NCI-H1048 (cell line): ENCODE measurements at places on chromosomes 16 and 17.

DNA sequence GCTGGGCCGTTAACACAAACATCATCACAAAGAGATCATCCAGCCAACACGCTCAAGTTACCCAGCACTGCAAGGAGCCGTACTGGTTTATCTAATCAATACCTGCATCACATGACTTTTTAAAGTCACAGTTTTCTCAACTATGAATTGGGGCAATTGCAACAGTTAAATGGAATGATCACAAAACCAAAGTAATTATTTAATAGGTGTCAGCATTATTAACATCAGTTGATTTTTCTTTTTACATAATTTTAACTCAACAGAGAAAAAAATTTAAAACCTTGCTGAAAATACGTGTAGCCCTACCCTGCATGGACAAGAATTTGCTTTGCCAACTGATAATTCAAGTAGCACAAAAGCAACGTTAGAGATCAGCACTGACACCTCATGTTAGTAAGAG, 95.7 kb upstream of the SOX9 start:
- DNase-seq = no peak

DNA sequence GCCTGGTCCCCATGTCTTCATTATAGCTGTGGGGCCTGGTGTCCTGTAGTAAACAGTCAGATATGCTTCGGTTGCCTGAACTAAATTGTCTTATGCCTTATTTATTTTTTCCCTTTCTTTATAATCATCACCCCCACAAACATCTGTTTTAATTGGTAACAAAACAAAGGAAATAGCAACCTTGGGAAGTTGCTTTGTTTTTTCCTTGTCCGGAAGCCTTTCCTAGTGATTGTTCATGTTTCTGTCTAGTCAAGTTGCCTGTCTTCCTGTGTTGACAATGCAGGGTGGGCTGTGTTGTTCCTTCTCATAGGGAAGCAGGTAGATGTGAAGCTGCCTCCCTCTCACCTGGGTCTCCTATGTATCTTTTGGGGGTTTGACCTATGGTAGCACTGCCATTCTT, 16.7 kb downstream of the PGS1 start:
- no peak for DNase-seq

- no peak for DNase-seq
Observed at GRCh38 chr17:15023589-15024336, 241.4 kb downstream of the PMP22 start.

DNA sequence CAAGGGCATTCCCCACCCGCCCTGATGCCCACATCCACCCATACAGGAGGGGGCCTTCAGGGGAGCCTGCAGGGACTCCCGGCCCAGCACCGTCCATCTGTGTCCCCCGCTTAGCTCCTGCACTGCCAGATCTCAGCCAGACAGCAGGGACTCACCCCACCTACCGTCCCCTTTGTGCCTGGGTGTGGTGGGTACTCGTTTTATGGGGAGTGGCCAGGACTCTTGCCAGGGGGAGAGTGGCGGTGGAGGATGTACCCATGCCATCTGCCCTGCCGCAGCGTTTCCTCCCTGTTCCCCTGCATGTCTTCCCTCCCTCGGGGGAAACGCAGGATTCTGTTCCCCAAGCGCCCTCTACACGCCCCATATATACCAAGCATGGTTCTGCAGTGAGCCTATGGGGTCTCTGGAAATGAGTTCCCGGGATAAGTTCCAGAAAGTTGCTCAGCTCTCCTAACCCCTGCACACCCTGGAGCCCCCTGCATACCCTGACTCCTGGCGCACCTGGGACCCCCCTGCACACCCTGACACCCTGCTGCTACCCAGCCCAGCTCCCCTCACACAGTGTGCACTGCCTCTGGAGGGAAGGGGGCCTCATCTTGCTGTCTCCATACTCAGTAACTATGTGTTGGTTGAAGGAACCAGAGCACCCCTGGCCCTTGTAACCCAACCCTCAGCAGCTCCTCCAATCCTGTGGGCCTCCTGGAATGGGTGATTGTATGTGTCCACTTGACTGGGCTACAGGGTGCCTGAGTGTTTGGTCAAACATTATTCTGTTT, 4.2 kb upstream of the MAFG start:
- no peak for DNase-seq

DNA sequence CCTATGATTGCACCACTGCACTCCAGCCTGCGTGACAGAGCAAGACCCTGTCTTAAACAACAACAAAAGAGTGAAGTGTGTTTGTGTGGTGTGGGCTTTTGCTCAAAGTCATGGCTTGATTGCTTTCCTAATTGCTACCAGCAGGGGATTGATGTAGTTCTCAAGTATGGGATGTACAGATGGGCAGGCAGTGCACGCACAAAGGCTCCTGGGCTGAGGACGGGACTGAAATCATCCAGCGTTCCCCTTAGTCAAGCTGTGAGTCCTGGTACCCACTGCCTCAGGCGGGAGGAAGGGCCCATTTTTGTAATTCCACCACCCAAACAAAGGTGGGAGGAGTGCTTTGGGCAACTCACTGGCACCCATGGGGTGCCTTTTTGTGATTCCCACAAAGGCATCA, 47.3 kb downstream of the GDE1 start:
- no peak for DNase-seq

GRCh38 chr17:72931635-72932034, 160.9 kb downstream of the SLC39A11 start:
- no peak for DNase-seq

DNA sequence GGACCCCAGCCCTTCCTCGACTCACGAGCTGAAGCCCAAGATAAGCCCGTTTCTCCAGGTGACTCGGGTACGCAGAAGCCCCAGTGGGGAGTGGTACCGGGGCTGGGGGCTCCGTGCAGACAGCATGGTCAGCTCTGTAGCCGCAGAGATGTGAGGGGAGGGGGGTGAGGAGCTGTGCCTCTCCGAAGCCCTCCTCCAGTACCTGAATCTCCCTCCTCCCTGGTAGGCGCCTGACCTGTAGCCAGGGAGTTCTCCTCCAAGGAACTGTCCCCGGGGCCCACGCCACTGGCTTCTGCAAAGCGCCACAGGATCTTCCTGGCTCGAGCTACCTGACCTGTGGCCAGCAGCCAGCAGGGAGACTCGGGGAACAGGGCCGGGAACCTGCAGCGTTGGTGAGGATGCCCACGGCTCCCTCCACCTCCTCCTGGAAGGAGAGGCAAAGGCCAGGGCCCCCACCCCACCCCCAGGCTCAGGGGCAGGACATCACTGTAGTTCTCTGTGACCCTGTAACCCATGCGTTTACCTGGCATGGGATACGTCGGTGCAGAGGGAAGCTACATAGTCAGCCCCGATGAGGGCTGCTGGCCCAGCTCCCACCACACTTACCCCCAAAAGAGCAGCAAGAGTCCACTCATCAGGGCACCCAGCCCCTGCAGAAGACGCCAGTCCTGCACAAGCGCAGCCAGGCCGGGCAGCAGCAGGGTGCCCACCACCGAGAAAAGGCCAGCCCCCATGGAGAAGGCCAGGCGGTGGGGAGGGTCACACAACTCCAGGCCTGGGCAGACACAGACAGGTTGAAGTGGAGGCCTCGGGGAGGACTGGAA, 1.7 kb downstream of the SLC22A31 start:
- no peak for DNase-seq

GRCh38 chr17:43427362-43428043, 28.7 kb downstream of the ARL4D start:
- DNase-seq = no peak

DNA sequence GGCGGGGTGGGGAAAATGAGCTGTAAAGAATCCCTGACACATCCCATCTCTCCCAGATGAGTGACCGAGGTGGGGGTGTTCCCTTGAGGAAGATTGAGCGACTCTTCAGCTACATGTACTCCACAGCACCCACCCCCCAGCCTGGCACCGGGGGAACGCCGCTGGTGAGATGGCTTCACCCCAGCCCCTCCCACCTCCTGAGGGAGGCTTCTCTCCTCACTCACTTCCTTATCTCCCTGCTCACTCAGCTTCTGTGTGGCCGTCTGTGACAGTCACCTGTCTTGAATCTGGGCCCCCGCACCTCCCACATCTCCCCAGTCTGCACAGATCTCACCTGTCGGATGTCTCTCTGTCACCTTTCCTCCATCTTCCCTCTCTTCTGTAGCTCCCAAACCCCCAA, 13.4 kb downstream of the PDK2 start:
- DNase-seq = no peak

GRCh38 chr17:68613739-68614298, 12.7 kb upstream of the FAM20A start:
- peak; percentile 64 for DNase-seq

GRCh38 chr17:72693151-72693878, 399.2 kb downstream of the SLC39A11 start:
- no peak for DNase-seq

- no peak for DNase-seq
Observed at GRCh38 chr16:89050868-89051311, 42.8 kb upstream of the ACSF3 start.

GRCh38 chr16:879461-879861, 78.9 kb upstream of the GNG13 start:
- no peak for DNase-seq

- DNase-seq = no peak
Observed at GRCh38 chr17:42519546-42520491, 16.2 kb upstream of the NAGLU start.

- no peak for DNase-seq
Observed at GRCh38 chr17:11372692-11373091, 131.7 kb downstream of the SHISA6 start.

DNA sequence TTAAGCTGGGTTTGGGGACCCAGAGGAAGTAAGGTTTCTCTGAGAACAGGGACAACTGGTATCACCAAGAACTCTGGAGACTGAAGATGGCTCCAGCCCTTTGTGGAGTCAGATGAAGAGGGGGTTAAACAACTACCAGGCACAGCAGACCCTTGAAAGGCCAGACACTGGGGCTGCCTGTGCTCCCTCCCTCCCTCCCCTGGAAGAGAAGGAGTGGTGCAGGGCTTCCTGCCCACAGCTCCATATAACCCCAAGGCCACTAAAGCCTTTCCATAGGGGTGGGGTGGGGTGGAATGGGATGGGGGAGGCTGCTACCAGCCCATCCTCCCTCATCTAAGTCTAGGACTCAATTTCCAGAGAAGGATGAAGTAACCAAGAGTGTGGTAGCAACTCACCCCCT, 66.7 kb downstream of the CCDC182 start:
- no peak for DNase-seq

DNA sequence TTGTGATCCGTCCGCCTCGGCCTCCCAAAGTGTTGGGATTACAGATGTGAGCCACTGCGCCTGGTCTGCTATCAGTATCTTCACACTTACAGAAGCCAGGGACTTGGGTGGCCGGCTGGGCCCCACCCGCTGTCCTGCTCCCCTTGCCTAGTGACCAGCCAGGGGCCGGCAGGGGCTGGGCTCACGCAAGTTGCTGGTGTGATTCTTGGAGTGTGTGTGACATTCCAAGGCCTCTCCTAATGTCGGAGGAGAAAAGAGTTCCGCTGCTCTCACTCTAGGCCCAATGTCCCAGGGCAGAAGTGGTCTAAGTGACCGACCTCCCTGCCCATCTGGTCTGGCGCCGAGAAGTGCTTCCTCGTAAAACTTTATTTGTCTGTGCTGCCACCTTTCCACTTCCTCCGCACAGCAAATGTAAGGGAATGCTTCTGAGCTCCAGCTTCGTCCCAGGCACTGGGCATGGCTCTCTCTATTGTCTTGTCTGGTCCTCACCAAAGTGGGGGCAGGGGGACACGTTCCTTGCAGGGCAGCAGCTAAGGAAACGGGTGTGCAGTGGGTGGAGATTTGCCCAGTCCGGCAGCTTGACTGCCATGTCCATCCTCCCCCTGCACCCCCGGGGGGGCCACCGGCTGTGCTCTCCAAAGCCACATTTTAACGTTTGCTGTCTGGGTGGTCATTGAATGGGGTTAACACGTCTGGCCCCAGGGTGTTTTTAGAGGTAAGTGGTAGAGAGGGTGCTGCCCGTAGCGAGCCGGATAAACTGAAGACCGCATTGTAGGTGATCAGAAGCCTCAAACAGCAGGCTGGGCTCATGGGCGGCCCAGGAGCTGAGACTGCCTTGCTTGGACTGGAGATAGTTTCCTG, 7.8 kb upstream of the GSE1 start:
- no peak for DNase-seq

GRCh38 chr17:48605409-48605919, 678 bp upstream of the HOXB6 start:
- no peak for DNase-seq

DNA sequence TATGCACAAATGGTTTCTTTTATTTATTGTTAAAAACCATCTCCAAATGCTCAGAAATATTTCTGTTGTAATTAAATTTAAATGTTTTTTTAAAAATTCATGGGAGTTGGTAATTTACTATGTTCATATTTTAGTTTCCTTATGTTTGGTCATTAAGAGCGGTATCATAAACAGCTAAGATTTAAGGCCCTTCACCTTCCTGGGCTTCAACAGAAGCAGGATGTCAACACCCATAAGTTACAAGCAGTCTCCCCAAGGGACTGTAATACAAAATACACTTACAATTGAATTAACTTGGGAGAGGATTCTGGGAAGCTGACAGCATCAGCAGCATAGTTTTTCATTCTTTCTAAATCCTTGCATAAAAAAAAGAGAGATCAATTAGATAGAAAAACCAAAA, 30.9 kb upstream of the TANC2 start:
- no peak for DNase-seq

GRCh38 chr16:84111525-84111924, 5.2 kb downstream of the MBTPS1 start:
- no peak for DNase-seq

GRCh38 chr16:85689285-85689949, 663 bp upstream of the GINS2 start:
- no peak for DNase-seq

DNA sequence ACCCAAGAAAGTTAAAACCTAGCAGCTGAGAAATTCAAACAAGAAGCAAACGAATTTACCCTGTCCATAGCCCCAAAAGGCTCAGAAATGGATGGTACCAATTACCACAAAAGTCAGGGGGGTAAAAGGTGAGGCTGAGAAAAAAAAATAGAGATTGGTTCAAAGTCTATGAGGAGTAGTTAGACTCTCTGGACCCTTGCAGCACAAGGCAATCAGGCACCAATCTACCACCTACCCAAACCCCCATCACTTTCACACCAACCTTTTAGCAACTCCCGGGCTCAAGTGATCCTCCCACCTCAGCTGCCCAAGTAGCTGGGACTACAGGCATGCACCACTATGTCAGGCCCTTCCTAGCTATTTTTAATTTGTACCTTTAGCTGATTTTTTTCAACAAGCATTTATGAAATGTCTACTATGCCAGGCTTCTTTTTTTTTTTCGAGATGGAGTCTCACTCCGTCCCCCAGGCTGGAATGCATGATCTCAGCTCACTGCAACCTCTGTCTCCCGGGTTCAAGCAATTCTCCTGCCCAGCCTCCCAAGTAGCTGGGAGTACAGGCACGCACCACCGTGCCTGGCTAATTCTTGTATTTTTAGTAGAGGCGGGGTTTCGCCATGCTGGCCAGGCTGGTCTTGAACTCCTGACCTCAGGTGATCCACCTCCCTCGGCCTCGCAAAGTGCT, 40.8 kb downstream of the USP32 start:
- DNase-seq = no peak
